ENCODE measurements at places on chromosomes 5 and 9.

GRCh38 chr5:54454602-54455001 lies 897 bp upstream of the HSPB3 start:
- no peak for DNase-seq

DNA sequence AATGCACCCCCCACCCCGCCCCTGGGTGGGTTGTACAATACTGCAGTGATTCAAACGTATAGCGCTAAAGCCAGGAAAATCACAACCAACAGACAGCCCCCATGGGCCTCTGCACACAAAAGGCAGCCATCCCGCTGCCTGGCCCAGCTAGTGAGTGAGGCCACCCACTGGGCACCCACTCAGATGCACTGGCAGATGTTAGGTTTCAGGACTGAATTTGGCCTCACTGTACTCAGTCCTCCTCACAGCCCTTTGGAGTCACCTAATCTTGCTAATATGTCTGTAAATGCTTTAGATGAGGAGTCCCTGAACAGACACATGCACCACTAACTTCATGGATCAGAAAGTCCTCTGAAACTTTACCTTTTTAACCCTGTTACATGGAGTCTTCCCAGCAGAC lies 87.7 kb downstream of the FSTL4 start:
- DNase-seq, result no peak

DNA sequence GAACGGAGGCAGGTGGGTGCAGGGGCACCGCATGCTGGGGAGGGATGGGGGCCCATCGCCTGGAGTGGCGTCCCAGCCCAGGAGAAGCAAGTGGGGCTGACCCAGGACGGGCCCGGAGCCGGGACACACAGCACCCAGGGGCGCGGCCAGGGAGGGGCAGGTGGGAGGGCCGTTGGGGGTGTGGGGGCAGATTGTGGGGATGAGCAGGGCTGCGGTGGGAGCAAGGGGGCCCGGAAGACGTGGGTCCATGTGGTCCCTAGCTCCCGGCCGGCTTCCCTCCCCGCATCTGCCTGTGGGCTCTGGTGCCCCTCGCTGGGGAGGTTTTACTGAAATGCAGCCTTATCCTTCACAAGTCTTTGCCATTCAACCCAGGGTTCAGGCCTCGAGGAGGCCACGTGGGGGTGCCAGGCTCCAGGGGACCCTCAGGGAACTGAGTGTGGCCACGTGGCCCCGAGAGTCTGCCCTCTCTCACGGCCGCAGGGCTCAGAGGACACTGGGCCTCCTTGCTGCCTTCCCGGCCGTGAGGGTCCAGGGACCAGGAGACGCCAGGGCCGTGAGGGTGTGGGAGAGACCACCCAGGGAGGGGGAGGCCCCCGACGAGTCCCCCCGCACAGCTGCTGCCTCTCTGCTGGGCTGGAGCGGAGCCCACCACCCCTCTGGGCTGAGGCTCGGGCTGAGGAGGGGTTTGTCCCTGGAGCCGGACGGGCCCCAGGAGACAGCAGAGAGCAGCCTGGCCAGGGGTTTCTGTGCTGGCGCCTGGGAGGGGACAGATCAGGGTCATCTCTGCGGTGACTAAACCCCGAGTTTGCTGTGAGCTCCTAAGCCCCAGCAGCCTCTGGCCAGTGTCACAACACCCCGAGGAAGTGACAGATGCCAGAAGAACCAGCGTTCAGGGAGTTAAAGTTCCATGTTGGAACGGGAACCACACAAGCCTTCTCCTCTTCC lies 35.2 kb downstream of the SLC9A3 start:
- DNase-seq, result no peak

- DNase-seq, result no peak
These were observed 184.5 kb upstream of the FBN2 start for GRCh38 chr5:128722551-128722950.

DNA sequence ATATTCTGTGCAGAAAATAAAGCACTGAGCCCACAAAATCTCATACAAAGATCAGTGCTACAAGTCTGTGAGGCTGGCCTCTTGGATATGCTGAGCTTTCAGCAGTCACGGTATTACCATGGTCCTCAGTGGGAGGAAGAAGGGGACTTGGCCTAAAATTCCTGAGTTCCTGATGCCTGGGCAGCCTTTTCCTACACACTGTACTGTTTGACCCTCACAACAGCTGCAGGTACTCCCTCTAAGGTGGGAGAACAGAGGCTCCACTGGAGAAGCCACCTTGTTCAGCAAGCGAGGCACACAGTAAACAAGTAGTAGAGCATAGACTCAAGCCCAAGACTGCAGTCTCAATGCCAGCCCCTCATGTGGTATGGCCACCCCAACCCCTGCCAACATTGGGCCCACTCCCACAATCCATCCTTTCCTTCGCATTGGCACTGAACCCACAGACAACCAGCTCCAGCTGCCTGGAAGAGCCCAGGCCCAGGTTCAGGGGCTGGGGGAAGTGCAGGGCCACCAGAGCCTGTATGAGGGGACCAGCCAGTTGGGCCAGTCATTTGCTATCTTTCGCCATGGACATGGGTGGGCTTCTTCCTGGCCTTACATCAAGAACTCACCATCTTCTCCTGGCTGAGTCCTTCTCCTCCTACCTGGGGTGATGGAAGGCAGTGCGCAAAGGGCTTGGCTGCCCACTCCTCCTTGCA lies 14.3 kb downstream of the ACSL6 start:
- no peak for DNase-seq

DNA sequence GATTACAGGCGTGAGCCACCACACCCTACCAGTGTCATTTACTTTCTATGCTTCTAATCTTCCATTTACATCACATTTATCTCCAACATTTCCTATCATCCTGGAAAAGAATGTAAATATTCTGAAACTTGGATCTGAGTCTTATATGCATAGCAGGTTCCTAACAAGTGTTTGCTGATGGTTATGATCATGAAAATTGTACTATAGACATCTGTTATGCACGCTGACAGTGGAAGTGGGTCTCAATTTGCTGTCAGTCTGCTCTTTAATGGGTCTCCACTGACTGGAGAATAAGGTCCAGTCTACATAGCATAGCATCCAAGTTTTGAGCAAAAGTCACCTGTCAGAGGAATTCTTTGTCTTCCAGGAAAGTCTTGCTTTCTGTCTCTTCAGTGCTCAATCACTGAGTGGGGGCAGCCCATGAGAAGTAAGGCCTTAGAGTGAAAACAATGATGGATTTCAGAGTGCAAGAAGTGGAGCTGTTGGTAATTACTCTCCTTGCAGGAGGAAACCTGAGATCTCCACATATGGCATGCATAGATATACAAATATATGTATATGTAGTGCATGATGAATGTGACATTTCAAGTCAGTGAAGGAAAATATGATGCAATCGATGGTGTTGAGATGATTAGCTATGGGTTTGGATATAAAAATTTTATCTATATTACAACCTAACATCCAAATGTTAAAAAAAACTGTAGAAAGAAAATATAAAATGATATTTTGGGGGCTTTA lies 29.2 kb upstream of the MSANTD3 start:
- no peak for DNase-seq

GRCh38 chr9:133837627-133838597 lies 99.8 kb upstream of the SARDH start:
- no peak for DNase-seq

DNA sequence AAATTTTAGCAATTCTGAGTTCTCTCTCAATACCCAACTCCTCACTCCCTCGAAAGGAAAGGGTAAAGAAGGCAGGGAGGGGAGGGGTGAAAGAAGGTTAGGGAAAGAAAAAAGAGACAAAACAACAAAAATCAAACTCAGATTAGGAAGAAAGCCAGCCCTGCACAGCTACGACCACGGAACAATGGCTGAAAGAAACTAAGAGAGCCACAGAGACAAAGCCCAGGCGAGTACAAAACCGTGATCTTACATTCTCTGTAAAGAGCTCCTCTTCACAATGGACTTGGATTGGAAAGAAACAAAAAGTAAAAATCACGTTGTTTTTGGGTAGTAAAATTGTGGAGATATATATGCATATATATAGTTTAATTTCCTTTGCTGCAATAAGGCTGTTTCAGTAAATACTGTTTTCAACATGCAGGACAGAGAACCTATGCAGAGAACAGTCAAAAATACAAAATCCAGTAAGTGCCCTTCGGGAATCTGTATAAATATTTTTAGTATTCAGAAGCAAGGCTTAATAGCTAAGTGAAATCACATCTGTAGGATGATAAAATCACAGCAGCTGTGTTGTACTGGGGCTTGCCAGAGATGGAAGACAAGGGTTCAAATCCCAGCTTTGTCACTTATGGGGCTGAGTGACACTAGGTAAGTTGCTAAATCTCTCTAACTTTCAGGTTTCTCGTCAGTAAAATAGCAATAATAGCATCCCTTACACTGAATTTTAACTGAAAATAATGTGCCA lies 16.9 kb downstream of the PSMB7 start:
- no peak for DNase-seq

DNA sequence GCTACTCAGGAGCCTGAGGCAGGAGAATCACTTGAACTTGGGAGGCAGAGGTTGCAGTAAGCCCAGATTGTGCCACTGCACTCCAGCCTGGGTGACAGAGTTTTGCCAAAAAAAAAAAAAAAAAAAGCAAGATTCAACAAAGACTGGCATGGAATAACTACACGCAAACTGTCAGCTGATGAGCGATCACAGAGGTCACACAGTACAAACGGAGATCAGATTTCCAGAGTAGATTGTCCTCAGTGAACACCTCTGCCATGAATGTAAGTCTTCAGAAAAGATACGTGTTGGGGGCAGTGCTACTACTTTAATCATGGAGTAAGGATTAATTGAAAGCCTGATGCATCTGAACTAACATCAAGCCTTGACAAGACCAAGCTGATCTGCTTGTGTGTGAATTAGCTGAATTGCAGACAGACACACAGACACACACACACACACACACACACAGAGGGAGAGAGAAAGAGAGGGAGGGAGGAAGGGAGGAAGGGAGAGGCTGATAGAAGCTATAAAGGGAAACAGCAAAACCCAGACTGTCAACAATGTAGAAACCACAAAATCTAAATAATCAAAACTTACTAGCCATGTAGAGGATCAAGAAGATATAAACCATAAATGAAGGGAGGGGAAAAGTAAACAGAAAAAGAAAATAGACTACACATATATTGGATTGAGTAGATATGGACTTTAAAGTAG lies 222.9 kb upstream of the ZNF462 start:
- DNase-seq, result no peak

DNA sequence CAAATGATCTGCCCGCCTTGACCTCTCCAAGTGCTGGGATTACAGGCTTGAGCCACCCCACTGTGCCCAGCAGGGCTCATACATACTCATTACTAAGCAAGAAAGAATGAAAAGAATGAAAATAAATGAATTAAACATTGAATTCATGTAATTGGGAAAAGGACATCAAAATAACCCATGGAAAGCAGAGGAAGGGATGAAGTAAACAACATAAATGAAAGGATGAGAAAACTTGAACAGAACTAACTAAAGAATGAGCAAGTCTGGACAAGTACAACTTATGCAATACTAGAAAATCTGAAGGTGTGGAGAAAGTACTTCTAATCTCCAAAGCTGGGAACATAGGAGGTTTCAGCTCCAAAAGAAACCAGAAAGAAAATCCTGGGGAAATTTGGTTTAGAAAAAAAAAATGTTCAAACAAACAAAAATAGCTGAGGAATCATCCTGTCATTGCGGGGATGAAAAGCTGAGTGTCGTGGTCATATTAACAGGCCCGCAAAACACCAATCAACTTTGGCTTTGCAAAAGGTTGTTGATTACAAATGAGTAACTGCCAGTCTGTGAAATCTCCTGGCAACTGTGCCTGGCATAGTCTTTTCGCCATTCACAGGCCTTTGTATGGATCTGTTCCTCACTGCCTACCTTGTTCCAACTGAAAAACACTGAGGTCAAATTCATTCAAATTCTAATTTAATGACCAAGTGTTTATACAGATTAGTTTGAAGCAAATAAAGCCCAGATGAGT lies 2.3 kb upstream of the AK3 start:
- DNase-seq, result no peak

DNA sequence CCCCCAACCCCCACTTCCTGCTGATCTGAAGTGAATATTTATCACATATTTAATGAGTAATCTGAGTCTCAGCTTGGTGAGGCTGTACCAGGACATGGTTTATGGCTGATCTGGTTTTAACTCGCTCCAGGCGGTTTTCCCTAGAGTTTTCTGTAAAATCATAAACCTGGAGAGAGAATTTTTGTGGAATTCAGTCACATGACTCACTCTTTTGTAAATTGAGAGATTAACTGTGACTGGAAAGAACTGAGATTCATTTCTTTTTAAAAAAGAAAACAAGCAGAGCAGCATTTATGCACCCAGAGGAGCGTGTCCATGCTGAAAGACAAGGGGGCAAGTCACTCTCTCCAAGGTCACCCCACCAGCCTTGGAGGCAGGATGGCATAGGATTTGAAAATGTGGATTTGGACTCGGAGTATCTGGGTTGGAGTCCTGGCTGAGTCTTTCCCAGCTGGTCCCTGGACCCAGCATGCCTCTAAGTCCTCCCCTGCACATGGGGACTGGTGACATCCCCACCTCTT lies 81.8 kb downstream of the ZNF618 start:
- DNase-seq, result no peak

- DNase-seq, result no peak
These were observed 559.8 kb upstream of the TYRP1 start for GRCh38 chr9:12133416-12133815.

DNA sequence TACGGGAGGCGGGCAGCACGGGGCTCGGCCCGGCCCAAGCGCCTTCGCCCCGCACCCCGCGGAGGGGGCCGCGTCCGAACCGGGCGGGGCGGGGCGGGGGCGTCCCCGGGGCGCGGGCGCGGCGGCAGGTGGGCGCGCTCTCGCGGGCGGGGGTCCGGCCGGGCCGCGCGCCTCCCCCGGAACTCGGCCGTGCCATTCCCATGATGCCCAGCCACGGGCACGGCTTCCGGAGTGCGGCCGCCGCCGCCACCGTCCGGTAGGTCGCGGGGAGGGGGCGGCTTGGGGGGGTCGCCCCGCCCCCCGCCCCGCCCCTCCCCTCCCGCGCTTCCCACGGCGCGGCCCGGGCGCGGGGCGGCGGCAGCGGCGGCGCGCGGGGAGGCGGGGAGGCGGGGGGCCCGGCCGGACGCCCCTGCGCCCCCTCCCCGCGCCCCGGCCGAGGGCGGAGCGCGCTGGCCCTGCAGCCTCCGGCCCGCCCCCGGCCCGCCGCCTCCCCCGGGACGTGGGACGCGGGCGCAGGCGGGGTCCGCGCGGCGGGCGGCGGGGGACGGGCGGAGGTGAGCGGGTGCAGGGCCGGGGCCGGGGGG lies at the start of gene PPP1R26:
TSS of gene PPP1R26 (plus strand) at position 314 of the 584 bp plus-strand sequence. CDS start 4,729 bp downstream, outside the sequence.
- DNase-seq, result no peak

GRCh38 chr5:124574521-124575436 lies 171.7 kb downstream of the ZNF608 start:
- DNase-seq, result no peak

- DNase-seq, result no peak
These were observed 1.9 kb downstream of the MIGA2 start for GRCh38 chr9:129038109-129038852.

DNA sequence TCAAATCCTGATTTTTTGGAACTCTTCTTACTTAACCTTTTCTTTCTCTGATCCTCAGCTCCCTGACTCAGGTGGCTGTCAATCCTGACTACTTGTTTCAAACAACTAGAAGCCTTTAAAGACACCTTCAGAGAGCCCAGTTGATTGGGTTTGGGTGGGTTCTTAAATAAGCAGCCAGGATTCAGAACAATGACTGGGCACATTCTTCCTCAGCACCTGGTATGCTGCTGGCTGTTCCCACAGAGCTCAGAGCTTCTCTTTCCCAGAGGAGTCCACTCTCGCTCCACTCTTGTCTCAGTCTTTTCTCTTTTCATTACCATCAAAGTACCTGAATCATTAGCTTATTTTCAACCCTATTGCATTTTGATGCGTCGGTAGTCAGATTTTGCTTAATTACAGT lies 22.5 kb downstream of the PCSK5 start:
- DNase-seq, result no peak
